ENCODE measurements at places on chromosomes 5 and 9.
A peak's percentile ranks its signal among the peaks of the same experiment; 100 is the strongest.

- DNase-seq, result no peak
Observed at GRCh38 chr9:133248726-133249295, 26.2 kb downstream of the ABO start.

DNA sequence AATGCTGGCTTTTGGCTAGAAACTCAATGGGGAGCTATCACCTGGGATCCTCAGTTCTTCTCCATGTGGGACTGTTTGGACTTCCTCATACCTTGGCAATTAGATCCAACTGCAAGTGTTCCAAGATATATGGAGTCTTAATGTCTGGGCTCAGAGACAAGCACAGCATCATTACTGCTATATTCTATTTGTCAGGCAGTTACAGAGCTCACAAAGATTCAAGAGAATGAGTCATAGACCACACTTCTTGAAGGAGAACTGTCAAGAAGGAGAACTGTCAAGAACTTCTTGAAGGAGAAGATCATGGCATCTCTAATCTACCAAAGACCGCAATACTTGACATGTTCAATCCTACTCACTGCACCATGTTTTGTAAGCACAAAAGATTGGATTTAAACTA, 106.8 kb upstream of the NREP start:
- no peak for DNase-seq

GRCh38 chr9:134349936-134350335, 23.7 kb downstream of the RXRA start:
- no peak for DNase-seq

GRCh38 chr5:169160405-169160901, 140.5 kb downstream of the SLIT3 start:
- DNase-seq, result no peak

DNA sequence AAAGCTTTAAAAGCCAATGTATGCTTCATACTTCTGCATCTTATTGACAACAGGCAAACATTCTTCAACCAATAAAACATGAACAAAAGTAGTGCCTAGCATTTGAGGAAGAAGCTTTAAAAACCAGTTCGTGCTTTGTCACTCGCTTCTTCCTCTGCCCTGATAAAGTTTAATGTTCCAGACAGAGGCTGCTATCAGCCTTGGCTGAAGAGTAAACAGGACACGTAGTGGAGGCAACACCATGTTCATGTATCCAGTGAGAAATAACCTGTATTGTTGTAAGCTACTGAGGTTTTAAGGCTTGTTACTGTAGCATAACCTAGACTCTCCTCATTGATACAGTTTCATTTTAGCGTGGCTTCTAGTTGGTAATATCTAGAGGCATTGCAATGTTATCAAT, 3.2 kb upstream of the FUBP3 start:
- DNase-seq, result no peak

DNA sequence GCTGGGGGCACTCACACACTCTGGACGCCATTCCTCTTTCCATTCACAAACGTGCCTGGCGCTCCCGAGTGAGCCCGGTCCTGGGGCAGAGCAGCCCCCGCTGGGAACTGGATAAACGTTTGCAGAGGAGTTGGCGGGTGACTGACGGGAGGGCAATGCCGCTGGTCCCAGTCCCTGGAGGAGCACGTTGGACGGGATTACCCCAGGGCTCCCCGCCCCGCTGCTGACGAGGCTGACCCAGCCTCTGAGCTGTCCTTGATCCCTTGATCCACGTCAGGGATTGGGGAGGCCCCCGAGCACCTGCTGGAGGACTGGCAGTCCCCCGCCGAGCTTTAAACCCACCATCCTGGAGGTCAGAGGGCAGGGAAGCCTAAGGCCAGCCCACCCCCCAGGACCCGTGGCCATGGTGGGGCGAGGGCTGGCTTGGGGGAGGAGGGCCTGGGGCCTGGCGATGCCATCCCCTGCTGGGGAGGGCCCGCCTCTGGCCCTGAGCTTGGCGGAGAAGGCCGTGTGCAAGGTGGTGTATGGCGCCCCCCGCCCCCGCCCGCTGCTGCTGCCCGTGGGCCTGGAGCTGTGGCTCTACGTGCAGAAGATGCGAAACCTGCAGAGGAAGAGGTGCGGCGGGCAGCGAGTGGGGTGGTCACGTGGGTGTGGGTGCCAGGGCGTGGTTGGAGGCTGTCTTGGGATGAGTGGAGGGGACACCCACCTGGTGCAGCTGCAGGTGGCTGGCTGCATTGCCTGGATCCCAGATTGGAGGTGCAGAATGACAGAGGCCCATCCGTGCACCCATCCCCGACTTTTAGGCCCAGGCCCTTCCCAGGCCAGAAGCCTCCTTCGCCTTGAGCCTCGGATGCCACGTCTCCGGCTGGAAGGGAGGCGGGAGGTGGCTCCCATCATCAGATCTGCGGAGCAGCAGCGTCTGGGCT, 4.5 kb downstream of the GPSM1 start:
- DNase-seq, result no peak

- DNase-seq, result no peak
Observed at GRCh38 chr9:109506097-109506712, 8.1 kb upstream of the PTPN3 start.

DNA sequence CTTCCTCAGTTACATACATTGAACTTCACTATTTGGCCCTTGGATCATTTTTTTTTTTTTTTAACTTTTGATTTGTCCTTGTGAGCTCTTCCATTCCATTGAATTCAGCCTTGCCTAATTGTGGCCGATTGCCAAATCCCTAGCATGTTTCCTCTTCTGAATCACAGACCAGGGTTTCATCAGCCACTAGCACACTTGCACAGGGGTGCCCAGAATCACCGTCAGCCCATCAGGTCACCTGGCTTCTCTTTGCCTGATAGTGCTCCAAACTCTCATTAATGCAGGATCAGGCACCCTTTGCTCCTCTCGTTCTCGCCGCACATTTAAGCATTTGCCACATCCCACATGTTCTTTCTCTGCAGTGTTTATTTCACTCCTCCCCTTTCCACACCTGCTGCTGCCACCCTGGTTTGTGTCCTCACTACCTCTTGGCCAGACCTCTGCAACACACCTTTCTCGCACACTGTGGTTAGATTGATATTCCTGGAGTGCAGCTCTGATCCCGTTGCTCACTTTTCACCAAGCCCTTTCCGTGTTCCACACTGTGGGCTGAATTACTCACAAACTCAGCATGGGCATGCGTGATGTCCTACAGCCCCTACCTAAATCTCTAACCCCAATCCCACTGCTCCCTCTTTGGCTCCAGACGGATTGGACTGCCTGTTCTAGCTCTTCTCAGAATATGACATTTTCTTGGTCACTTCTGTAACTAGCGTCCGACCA, 9.8 kb downstream of the PIK3R1 start:
- peak; percentile 69 for DNase-seq

DNA sequence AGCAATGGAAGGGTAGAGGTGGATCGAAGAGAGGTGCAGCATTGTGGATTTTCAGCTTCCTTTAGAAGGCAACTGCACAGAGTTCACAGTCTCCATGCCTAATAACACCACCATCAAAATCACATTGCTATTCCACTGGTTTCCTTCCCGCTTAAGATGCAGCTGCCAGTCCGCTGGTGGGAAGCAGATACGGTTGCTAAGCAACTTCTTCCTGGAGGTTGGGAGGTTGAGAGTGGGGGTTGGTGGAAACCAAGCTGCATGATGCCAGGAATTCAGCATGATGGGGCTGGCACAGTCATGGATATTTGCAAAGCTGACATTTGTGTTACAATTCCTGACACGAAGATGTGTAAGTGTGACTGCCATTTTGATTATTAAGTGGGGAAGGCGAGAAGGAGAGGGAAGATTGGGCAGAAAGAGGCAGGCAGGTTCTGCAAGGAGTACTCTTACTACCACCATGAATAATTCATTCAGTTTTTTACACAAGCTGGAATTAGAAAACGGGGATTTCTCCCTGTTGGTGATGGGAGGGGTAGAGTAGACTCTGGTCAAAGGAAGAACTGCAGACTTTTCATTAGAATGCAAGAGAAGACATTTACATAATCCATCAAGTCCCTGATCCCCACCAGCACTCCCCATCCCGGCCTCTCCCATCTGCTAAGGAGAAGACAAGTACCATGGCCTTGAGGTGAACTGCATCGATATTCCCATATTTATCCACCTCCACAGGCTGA, 87.5 kb downstream of the GLDC start:
- peak; percentile 38 for DNase-seq

DNA sequence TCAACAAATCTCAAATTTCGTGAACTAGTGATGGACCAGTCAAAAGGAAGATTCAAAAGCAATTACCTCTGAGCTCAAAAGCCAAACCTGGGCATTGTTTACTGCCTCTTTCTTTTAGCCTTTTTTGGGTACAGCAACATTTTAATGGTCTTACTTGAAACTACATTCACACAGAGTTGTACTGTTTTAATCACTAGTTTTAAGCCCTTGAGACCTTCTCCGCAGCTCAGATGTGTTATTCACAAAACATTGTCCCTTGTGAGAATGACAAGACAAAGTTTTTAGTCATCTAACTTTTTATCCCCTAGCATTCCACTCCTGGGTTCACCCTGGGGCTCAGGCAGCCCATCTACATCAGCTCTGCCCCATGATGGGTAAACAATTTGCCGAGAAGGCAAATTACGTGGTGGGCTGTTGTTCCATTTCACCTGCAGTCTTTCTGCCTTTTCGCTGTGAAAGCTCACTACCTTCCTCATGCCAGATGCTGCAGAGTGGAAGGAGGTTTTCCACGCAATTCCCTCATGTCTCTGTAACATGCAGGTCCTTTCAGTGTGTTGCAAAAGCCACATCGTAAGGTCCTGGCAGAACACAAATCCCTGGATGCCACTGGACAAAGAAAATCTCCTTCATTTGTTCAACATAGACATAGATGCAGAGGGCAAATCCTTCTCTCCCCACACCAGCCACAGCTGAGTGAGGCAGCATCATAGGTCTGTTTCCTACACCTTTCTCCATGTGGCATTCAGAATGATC, 175.7 kb downstream of the EBF1 start:
- DNase-seq, result no peak

- no peak for DNase-seq
Observed at GRCh38 chr5:5617024-5617423, 194.5 kb downstream of the ICE1 start.

DNA sequence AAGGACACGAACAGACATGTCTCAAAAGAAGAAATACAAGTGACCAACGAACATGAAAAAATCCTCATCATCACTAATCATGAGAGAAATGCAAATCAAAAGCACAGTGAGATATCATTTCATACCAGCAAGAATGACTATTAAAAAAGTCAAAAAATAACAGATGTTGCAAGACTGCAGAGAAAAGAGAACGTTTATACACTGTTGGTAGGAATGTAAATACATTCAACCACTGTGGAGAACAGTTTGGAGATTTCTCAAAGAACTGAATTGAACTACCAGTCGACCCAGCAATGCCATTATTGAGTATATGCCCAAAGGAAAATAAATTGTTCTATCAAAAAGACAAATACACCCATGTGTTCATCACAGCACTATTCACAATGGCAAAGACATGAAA, 45.7 kb downstream of the FXN start:
- no peak for DNase-seq

DNA sequence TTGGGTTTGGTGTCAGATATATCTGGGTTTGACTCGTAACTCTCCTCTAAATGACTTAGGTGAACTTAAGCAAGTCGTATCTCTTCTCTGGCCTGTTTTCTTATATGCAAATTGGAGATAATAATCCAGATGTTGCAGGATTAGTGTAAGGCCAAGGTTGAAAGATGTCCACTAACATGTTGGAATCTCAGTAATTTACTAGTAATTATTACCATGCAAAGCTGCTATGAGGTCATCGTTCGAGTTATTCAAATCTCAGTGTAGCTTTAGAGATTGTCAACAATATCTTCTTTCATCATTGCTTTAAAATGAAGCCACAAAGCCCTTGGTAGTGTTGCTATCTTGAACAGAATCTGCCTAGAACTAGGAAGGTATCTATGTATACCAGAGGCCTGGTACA, 437.7 kb upstream of the KLF4 start:
- DNase-seq, result no peak

- DNase-seq, result peak; percentile 2
Observed at GRCh38 chr9:93117924-93118862, 15.9 kb downstream of the NINJ1 start.

- DNase-seq, result no peak
Observed at GRCh38 chr9:95018099-95018936, 291.8 kb downstream of the AOPEP start.

GRCh38 chr5:56900858-56901578, 8.4 kb upstream of the SETD9 start:
- DNase-seq, result peak; percentile 69

GRCh38 chr5:135242021-135242865, 156.8 kb downstream of the MACROH2A1 start:
- no peak for DNase-seq

DNA sequence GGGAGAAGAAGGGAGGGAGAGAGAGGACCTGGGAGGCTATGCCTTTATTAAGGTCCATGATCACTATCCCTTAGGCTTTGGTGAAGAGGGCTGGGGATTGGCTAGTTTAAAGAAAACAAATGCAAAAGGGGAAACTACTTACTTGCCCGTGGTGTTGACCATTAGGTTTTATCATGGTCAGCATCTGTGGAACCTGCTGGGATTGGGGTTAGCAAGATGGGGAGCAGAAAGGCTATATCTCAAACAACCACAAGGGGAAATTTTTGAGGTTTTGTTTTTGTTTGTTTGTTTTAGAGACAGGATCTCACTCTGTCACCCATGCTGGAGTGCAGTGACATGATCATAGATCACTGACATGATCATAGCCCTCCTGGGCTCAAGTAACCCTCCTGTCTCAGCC, 9.0 kb upstream of the RAD23B start:
- no peak for DNase-seq

DNA sequence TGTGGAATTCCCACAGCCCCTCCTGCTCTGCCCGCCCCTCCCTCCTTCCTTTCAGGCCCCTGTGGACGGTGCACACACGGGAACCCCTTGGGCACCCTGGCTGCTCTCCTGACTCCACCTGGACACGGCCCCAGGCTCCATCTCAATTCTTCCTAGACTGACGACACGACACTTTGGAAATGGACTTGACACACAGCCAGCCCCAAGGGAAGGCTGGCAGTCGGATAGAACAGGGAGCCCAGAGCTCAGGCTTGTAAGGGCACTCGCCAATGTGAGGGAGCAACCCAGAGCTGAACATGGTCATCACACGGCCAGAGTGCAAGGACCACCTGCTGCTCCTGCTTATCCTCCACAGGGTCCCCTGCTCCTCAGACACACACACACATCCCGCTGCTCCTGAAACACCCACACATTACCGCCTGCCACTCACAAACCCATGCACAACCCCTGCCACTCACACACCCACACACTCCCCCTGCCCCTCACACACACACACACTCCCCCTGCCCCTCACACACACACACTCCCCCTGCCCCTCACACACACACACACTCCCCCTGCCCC, 8.9 kb downstream of the SLC9A3 start:
- no peak for DNase-seq

- peak; percentile 14 for DNase-seq
Observed at GRCh38 chr5:87137283-87137682, 130.4 kb upstream of the RASA1 start.

- no peak for DNase-seq
Observed at GRCh38 chr5:81948349-81948748, 23.5 kb upstream of the ATG10 start.

DNA sequence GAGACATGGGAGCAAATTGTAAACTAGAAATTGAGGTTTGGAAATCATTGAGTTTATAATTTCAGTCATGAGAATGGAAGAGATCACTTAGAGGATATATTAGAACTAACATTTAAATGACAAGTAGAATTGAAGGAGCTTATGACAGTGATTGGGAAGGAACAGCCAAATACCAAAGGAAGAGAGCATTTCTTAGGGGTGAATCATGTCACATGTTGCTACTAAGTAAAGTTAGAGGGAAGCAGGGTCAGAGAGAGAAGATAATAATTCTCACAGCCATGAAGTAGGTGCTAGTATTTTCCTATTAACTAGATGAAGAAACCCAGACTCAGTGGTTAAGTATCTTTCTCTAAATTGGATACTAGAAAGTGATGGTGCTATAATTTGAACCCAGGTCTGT, 59.3 kb downstream of the COMMD10 start:
- no peak for DNase-seq

Measured in stomach (tissue), 19 donors.